CD4-positive, alpha-beta T cell treated with Interleukin-1 beta for 1 hour (primary cell): ENCODE measurements at places on chromosomes 13 and 19.

DNA sequence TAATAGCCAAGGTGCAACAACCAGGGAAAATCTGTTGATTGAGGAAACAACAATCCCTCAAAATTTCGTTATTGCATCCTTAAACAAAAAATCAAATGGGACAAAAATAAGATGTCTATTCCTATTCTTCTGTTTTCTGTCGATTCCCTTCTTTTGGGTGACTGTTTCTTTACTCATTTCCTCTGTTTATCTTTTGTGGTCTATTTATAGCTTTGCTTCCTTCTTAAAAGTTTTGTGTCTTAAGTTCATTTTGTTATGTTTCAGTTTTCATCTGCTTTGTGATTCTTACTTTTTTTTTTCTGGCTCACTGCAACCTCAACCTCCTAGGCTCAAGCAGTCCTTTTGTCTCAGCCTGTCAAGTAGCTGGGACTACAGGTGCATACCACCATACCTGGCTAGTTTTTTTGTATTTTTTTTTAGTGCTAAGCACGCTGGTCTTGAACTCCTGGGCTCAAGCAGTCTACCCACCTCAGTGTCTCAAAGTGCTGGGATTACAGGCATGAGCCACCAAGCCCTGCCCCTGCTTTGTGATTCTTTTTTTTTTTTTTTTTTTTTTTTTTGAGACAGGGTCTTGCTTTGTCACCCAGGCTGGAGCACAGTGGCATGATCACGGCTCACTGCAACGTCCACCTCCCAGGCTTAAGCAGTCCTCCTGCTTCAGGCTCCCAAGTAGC is 10.4 kb downstream of the ZNF146 start:
- no peak for DNase-seq

GRCh38 chr13:91133941-91134802 is 213.3 kb upstream of the MIR17HG start:
- DNase-seq, result peak; percentile 18

- no peak for DNase-seq
These were observed 11.4 kb downstream of the PTGIR start for GRCh38 chr19:46613525-46613924.

GRCh38 chr19:10812902-10813404 is 23.1 kb downstream of the TMED1 start:
- peak; percentile 28 for DNase-seq

DNA sequence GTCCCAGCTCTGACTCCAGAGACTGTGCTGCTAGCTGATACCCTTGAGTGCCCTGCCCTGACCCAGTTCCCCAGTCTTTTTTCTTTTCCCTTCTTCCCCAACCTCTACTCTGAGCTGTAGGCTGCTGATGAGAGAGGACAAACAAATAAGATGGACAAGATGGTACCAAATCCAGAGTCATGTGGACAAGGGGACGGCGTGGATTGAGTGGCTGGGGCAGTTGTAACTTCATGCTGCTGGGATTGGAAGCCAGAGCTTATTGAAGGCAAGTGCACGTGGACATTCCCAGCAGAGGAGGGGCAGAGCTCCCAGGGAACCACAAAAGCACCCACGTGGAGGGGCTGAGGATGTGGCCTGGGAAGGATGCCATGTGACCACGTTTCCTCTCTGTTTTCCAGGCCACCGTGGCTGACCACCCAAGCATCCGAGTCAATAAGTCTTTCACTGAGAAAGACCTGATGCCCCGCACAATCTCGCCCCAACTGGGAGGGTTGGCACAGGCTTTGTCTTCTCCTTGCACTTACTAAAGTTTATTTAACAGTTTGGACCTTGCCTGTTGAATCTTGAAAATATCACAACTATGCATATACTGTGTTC is 323.3 kb upstream of the ZNF507 start:
- no peak for DNase-seq

DNA sequence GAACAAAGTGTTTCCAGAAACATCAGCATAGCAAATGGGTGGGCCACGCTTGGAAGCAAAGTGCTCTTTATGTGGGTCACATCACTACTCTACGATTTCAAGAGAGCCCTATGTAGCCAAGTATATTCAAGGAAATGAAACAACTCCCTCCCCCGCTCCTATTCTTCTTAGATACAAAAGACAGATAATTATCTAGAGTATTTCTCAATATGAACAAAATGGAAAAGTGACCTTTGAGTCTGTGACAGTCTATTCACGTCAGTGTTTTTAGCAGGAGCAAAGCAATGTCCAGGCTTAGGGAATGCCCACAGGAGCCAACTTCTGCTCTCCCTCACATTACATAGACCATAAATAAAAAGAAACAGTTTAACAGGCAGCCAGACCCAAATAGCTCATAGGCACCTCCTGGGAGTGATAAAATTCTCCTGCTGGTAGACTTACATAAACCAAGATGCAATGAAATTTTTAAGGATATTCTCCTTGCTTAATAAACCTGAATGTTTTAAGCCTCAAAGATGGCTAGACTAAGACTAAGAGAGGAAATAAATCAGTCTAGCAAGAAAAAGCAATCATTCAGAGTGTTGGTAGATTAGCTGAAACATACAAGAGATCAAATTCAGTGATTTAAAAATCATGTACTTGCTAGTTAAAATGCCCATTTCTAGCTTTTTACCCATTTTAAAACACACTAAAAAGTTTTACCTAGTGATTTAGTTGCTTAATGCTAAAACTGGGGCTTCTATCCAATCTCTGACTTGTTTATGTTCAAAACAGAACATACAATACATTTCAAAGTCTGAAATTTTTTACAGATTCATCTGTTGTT is 182.8 kb downstream of the RGCC start:
- DNase-seq, result no peak

- peak; percentile 74 for DNase-seq
These were observed 7.8 kb upstream of the SERTAD1 start for GRCh38 chr19:40433391-40434216.

DNA sequence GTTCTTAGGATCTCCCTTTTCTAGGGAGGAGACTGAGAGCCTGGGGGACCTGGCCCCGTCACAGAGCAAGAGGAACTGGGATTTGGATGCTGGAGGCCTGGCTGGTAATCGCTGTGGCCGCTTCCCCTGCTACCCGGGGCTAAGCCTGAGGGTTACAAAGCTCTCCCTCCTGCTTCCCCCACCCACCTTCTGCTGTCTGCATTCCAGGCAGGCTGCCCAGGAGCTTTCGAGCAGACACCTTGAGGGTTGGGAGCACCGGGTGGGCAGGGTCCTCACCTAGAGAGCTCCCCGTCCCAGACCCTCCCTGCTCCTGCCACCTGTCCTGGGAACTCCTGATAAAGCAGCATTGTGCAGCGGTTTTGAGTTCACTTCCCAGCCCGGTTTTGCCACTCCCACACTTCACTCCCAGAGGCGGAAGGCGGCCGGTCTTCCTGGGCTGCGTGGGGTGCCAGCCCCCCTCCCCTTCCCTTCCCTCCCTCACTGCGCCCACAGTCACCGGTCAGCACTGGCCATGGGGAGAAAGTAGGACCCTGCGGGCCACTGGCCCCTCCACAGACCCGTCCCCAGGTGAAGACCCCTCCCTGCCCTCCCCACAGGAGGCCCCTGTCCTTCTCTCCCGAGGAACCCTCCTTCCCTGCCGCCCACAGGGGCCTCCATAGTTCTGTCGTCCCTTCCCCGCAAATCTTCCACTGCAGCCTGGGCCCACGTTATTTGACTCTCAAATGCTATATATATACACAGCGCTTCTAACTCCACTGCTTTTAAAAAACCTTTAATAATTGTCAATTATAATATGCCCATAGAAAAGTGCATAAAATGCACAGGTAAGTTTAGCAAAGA is 8.1 kb downstream of the PAK4 start:
- no peak for DNase-seq

DNA sequence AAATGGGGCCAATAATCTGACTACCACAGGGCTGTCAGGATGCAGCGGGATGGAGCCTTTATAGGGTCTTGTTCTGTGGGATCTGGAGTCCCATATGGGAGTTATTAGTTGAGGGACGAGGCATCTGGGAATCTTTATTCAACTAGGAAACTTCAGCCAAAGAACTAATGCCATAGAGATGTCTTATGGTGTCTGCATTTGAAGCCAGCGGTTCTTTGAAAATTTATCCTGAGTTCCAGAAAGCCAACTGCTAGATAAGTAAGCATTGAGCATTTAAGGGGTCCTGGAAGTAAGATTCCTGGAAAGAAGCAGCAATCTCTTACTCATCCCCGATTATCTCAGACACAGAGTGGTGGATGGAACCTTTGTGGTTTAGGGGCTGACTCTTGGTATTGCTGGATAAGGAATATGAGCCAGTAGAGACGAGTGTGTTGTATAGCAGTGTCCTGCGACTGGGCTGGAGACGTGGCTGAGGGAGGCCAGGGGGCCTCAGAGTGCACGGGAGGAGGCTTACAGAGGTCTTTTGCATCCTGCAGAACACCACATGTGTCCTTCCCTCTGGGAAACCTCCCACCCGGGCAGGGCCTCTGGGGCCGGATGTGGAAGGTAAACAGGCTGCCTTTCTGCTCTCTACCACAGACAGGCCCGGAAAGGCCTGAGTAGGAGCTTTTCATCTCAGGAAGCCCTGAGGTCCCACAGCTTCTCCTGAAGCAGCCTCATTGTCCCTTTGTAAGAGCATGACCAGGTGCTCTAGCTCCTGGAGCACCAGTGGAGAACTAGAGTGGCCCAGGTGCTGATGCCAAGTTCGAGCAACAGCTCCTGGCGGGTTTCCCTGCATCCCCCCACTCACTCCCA is 28.8 kb downstream of the ACTN4 start:
- DNase-seq, result no peak

DNA sequence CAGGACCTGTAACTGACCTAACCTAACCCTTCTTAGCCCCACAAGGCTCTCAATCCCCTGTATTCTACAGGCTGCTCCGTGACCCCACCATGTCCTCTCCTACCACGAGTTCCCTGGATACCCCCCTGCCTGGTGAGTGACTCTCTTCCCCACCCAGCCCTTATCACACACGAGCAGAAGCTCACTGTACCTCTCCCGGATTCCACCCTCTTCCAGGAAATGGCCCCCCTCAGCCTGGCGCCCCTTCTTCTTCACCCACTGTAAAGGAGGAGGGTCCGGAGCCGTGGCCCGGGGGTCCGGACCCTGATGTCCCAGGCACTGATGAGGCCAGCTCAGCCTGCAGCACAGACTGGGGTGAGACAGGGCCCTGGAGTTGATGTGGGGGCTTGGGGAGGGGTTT is 1.3 kb downstream of the NR1H2 start:
- no peak for DNase-seq
